ENCODE measurements at places on chromosomes 2 and 18.

GRCh38 chr2:133953524-133953923, 300.3 kb upstream of the MGAT5 start:
- no peak for DNase-seq

DNA sequence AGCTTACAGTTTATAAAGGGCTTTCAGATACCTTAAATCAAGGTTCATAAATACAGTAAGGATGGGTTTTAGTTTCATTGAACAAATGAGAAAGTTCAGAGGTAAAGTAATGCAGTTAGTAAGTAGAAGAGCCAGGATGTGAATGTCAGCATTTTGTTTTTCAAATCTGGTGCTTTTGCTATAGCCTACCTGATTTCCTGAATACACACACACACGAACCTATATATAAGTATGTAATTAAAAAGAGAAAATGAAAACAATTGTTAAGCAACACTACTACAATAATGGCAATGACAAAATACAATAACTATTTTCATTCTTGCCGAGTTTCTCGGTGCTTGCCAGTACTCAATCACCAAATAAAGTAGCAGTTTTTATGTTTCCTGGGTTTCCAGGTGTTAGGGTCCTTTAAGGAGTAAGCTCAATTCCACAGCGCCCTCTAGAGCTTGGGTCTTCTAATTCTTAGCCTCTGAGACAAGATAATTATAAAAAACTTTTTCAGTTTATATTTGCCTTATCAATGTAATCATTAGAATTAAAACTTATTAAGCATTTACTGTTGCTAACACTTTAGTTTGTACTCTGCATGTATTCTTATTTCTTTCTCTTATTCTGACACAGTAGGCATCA, 512.9 kb upstream of the ACVR2A start:
- peak; percentile 2 for DNase-seq

- DNase-seq: no peak
Measured at GRCh38 chr18:57362714-57363113, 10.4 kb downstream of the ST8SIA3 start.

DNA sequence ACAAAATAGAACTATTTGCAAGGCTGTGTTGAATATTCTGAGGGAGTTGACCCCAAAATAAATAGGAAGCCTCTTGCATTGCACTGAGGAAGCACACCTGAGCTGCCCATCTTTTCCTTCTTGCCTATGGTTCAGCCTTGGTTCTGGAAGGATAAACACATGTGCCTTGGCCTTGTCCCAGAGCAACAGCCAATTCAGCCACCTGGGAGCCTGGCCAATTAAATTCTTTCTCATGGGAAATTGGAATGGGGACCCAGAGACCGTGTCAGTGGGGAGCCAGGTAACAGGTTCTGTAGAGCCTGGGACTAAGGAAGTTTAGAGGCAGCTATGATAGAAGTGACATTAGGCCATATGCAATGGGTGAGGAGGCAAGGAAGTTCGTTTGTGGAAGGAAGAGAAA, 99.6 kb downstream of the KLF7 start:
- no peak for DNase-seq

DNA sequence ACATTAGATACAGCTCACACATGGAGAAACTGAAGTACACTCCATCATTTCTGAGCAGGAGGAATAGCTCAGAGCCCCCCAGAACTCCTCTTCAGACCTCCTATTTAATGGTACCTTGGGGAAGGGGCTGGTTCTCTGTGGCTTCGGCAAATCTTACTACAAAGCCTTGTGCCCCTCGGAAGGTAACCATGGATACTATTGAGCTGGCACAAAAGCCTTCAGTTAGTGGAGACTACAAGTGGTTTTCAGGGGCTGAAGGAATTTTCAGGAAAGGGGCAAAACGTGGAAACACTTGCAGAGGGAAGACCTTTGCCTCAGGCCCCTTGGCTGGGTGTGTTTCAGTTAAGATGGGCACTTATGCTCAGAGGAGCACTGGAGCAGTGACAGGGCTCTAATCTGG, 1.1 kb upstream of the FAM237A start:
- DNase-seq: no peak

- DNase-seq: peak; percentile 33
Measured at GRCh38 chr2:61763605-61764034, 90.2 kb downstream of the FAM161A start.

DNA sequence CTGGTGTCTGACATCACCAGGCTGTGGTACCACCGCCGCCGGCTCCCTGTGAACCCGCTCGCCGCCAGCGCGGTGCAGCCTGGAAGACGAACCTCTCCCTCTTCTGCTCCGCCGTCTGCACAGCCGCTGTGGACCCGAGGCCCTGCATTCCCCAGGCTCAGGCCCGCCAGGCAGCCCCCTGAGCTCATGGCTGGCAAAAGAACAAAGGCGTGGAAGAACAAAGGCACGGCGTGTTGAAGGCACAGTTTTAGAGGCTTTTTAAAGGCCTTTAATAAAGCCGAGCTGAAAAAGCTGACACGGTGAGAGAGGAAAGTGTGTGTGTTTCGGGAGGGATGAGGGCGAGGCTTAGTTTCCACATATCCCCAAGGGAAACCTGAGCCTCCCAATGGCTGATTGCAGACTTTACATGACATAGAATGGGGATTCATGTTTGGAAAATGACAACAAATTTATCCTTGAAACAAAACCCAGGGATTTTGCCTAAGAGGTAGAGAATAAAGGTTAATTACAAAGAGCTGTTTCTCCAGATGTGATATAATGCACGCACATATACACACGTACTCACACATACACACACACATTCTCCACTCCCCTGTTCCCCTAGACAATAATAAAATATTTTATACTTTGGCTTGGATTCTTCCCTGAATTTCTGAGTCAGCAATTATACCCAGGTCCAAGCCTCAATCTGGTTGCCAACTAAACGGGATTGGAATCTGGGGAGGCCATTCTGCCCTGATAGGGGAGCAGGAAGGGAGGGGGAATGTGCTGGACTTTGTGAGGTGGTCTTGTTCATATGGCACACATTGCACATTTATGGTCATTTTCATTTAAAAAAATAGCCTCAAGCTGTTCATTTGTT, 39.7 kb downstream of the RFX8 start:
- no peak for DNase-seq

GRCh38 chr2:37376421-37377186, 32.2 kb downstream of the QPCT start:
- no peak for DNase-seq

GRCh38 chr2:19346983-19347618, 11.3 kb downstream of the OSR1 start:
- DNase-seq: no peak

- DNase-seq: no peak
Measured at GRCh38 chr2:215420471-215420935, 15.4 kb downstream of the FN1 start.

DNA sequence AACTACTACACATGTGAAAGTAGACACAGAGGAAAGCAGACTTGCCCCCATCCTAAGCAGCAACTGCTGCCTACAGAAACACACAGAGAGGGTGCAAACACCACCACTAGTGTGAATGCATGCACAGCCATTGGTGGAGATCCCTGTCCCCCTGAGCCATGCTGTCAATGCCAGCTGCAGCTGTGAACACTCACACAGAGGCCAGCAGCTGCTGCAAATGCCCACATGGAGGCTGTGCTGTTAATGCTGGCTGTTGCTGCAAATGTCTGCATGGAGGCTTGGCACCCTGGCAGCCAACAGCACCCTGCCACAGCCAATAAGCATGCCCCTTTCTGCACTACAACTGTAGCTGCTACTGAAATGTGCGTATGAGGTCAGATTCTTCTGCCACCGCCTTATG, 355.0 kb downstream of the LNPK start:
- no peak for DNase-seq

DNA sequence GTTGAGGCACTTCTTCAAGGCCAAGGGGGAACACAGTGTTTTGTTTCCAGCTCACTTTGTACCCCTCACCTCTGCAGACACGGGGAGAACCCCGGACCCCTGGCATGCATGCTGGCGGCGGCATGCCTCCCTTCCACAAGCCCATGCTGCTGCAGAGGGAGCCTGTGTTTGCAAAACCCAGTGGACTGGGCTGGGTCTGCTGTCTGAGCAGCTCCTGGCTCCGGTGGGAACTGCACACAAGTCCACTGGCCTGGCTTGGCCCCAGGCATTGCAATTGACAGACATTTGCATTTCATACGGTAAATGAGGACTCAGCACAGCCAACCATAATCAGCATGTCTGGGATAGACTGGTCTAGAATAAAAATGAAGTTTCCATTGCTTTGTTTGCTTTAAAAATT, 62.4 kb downstream of the RALBP1 start:
- no peak for DNase-seq

- DNase-seq: no peak
Measured at GRCh38 chr2:232761301-232761907, 15.0 kb downstream of the KCNJ13 start.

GRCh38 chr18:72086421-72086820, 457.7 kb downstream of the CBLN2 start:
- no peak for DNase-seq

DNA sequence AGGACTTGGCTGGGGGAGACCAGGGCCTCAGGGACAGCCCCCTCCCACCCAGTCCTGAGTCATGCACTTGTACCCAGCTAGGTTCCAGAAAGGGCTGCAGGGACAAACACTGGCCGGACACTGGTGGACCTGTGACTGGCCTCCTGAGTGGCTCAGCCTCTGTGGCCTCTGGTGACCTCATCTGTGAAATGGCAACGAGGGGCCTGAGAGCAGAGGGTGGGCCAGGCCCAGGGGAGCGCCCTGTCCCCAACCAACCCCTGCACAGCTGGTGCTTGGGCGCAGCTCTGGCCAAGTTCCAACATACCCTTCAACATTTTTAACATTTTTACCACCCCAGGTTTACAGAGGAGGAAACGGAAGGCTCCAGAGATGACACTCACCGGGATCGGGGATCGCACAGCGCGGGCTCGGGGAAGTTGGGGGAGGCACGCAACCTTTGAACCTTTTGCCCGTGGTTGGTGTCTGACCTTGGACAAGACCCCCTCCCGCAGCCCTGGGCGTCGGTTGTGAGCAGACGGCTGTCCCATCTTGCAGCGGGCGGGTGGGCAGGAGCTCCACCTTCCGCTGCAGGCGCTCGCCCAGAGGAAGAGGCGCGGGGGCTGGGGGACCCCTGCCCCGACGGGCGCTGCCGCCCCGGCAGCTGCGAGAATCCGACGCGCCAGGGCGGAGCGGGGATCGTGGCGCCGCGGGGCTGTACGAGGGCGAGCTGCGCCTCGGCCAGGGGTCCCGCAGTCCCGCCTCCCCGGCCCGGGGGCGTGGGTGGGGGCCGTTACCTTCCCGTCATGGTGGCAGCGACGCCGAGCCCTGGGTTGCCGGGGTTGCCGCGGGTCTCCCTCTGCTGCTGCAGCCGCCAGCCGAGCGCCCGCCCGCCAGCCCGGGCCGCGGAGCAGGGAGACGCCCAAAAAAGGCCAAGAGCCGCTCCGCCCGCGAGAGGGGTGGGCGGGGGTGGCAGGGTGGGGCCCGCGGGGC, 805 bp downstream of the LIMS2 start:
- no peak for DNase-seq

DNA sequence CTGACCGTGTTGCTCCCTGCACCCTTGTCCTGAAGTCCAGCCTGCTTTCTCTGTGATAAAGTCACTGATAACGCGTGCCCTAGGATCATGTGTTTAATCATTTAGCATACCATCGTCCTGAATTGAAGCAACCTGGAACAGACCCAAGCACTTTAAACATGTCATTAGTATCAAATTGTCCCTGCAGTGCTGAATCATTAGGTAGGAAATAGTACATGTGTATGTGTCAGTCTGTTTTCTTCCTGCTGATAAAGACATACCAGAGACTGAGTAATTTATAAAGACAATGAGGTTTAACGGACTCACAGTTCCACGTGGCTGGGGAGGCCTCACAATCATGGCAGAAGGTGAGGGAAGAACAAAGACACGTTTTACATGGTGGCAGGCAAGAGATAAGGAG, 2.8 kb downstream of the ASB18 start:
- no peak for DNase-seq

- no peak for DNase-seq
Measured at GRCh38 chr2:18849841-18850578, 260.6 kb upstream of the NT5C1B start.

DNA sequence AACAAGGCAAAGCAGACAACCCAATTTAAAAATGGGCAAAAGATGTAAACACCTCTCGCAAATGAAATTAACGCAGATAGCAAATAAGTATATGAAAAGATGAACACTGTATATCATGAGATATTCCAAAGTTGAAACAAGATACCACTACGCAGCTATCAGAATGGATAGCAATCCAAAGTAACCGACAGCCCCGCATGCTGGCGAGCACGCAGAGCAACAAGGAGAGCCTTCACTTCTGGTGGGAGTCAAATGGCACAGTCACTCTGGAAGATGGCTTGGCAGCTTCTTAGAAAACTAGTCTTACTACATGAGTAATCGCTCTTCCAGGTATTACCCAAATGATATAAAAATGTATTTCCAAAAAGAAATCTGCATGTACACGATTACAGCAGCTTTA, 1.4 kb downstream of the NDUFA10 start:
- no peak for DNase-seq

GRCh38 chr18:56258178-56258577, 380.2 kb downstream of the TXNL1 start:
- DNase-seq: no peak

- DNase-seq: no peak
Measured at GRCh38 chr2:144511937-144512336, 8.0 kb downstream of the ZEB2 start.

DNA sequence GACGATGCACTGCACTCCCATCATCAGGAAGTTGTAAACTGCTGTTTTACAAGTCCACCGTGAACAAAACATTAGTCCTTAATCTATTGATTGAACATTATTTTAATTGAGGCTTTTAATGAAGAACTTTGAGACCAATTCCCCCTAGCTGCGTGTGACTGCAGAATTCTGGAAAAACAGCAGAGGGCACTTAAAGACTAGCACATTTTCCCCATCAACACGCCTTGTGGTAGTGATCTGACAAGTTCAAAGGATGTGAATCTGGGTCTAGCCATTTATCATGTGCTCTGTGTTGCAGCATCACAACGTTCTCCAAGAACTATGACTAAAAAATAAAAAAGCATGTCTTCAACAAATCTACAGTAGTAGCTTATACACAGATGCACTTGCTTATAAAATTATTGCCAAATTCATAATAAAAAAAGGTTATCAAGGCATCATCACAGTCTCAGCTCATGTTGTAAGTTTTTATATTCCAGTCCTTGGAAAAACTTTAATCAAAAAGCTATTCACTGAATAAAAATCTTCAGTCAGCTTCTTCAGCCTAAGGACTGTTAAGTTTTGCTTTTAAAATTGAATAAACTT, 35.8 kb downstream of the SKOR2 start:
- no peak for DNase-seq
